ENCODE measurements at places on chromosomes 16 and 17.

- DNase-seq = no peak
These were observed 7.7 kb downstream of the CDH1 start for GRCh38 chr16:68744744-68745280.

- no peak for DNase-seq
These were observed 5.7 kb downstream of the SDK2 start for GRCh38 chr17:73638556-73638955.

GRCh38 chr16:22217890-22218730 is 12.0 kb downstream of the EEF2K start:
- peak; percentile 60 for DNase-seq

- DNase-seq = no peak
These were observed 42.5 kb downstream of the YPEL2 start for GRCh38 chr17:59373882-59374495.

- no peak for DNase-seq
These were observed 145.3 kb downstream of the IRF8 start for GRCh38 chr16:86044241-86044671.

DNA sequence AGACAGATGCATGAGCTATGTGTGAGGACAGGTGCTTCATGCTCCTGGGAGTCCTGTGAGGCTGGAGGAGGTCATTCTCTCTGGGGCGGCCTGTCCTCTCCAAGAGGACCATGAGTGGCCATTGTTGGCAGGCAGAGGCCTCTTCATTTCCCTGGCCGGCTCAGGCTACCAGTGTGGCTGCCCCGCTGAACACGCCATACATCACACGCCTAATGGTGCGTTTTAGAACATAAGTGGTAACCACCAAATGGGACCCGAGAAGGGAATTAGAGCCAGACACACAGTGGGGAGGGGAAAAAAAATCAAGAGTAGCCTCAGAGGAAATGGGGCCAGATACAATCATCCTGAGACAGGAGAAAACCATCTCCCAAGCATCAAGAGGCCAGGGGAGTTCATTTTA is 140.0 kb downstream of the SPACA3 start:
- no peak for DNase-seq

- no peak for DNase-seq
These were observed 2255.3 kb downstream of the TP53TG3F start for GRCh38 chr16:35714665-35715064.

DNA sequence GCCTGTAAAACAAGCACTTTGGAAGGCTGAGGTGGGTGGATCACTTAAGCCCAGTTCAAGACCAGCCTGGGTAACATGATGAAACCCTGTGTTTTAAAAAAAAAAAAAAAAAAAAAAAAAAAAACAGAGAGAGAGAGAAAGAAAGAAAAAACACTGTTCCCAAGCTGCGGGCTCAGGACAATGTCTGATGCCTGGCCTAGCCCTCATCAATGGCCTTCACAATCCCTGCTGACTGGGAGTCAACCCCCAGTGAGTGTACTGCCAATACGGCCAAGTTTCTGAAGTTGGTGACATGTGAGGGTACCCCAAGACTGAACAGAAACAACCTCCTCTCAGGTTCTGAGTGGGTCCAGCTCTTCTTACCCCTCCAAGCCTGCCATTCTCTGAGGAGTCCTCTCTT is 116.5 kb downstream of the ZNF778 start:
- DNase-seq = no peak

DNA sequence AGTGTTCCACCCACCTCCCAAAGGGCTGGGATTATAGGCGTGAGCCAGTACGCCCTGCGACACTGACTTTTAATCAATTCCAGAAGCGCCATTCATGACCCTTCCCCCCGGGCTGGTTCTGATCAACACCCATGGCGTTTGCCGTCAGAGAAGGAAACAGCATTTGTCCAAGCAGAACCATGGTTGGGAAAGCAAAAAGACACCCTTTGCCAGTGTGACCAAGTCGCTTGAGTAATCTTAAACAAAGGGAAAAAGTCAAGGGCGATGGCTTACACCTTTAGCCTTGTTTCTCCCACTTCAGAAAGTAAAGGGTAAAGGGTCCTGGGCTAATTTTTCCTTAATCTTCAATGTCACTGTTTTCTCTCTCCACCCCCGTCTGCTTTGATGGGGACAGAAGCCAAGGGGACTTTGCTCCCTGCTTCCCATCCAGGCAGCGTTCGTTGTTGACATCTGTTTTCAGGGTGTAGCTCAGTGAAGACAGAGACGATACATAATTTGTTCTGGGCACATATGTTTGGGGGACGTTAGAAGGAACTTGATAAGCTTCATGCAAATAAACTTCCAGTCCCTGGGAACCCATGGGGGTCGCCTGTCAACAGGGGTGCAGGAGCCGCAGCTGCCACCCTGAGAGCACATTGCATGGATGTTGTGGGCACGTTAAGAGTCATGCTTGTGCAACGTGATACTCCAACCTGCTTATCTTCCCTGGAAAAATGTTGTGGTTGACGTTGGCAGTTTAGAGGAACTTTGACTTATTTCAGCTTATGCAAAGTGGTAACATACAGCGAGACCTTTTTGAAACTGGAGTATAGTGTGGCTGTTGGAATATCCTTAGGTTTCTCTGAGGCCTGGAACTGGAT is 50.6 kb upstream of the TANGO6 start:
- DNase-seq = no peak

DNA sequence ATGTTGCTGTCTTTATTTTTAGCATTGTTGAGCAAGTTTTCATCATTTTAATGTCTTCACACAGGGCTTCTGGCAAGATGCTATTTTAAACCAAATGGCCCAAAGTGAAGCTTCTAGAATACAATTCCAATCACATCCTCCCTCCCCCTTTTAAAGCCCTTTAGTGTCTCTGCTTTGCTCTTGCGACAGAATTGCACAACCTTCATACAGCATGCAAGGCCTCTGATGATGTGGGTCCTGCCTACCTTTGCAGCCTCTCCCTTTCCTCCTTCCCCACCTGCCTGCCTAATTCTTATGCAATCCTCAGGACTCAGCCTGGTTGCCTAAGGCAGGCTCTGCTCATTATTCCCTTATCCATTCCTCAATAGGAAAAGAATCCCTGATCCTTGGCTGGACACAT is 381.7 kb downstream of the SLC39A11 start:
- no peak for DNase-seq

DNA sequence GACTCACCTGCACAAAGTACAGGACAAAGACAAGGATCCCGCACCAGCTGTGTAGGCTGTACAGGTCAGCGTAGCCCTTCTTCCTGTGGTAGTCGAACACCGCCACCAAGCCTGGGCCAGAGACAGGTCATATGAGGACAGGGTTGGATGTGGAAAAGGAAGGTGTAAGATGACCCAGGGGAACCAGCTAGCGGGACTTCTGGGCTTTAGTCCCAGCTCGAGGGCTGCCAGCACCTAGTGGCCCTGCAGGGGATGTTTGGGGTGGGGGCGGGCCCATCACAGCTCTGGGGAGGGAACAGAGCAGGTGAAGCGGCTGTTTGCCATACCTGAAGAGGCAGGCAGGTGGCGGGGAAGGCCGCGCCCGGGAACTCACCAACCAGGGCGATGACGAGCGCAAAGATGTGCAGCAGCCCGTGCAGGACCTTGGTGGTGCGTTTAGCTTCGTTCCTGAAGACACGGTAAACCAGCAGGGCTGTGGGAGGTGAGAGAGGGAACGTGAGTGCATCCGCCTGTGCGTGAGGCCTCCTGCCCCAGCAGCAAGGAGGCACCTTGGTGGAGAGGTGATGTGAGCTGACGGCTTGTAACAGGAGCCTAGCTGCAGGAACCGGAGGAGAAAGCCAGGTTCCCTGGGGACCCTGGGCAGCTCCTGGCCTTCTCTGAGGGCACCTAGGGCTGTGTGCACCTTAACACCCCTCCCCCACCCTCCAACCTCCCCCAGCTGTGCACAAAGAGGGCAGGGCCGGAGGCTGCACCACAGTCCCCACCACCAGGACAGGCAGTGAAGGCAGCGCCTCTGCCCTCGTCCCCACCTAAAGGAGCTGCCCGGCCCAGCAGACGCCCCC is 10.2 kb downstream of the CYB561 start:
- DNase-seq = no peak

DNA sequence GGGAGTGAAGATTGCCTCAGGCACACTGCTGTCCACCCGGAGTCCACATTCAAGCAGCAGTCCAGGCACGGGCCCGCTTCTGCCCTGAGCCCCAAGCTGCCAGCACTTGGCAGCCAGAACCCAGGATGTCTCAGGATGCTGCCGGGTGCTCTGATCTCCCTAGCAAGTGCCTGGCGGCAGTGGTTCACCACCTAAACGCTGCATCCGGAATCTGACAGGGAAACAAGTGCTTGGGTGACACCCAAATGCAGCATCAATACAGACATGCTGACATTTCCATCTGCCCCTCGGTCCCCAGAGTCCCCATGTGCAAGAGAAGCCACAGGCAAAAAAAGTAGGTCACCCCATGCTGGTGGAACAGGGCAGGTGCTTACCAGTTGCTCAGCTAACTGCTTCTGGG is 197.1 kb upstream of the RPL38 start:
- no peak for DNase-seq

- DNase-seq = no peak
These were observed 24.4 kb downstream of the UBE2O start for GRCh38 chr17:76428511-76428910.

- no peak for DNase-seq
These were observed 5.7 kb downstream of the TRIM47 start for GRCh38 chr17:75872434-75873351.

GRCh38 chr17:63542218-63542545 is 8.1 kb upstream of the DCAF7 start:
- no peak for DNase-seq

DNA sequence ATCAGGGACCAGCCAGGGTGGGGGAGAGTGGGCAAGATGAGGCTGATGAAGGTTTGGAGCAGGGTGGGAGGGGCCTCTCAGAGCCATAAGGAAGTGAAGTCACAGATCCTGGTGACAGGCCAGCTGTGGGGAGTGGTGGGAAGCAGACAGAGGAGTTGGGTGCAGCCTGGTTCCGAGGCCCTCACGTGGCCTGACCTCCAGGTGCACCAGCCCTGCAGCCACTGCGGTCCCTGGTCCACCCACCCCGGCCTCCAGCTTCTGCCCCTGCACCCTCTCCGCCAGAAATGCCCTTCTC is 3.9 kb upstream of the ZFPM1 start:
- no peak for DNase-seq

- no peak for DNase-seq
These were observed 259.9 kb downstream of the SOX9 start for GRCh38 chr17:72380737-72381136.

DNA sequence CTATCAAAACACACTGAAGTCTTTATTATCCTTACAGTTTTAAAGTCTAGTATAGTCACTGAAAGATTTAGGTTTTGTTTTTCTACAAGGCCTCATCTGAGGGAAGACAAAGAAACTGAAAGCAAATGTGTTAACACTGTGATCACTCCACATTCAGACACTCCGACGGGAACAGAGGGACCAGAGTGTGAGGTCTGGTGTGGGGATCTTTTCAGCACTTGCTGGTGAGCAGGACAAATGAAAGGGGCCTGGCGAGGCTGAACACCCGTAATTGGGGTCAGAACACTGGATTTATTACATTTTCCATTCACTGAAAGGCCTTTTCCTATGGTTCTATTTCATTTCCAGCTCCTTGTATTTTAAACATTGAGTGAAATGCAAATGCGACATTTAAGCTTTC is 910.5 kb downstream of the CDH11 start:
- DNase-seq = no peak

- DNase-seq = no peak
These were observed 41.3 kb downstream of the BAIAP2 start for GRCh38 chr17:81076141-81076679.

DNA sequence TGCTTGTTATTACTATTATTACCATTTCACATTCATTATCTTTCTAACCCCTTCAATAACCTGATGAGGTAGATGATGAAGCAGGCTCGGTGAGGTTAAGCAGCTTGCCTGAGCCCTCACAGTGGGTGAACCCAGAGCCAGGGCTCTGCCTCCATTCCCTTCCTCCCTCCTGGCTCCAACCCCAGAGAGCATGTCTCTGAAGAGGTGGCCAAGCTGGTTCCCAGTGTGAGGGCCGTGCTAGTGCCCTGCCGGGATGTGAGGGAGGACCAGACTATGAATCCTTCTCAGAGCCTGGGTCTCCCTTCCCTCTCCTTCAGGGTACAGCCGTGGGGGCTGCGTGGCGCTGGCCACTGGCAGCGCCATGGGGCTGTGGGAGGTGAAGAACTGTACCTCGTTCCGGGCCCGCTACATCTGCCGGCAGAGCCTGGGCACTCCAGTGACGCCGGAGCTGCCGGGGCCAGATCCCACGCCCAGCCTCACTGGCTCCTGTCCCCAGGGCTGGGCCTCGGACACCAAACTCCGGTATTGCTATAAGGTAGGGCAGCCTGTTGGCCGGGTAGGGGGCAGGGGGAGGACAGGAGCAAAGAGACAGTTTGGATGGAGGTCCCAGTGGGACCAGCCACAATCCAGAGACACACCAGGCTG is 49.6 kb downstream of the MRC2 start:
- DNase-seq = no peak

- DNase-seq = no peak
These were observed 69.9 kb upstream of the GRIN2A start for GRCh38 chr16:10252155-10252554.

- DNase-seq = no peak
These were observed 104.3 kb downstream of the STXBP4 start for GRCh38 chr17:55072898-55073297.

GRCh38 chr17:82369211-82369610 is 2.4 kb upstream of the UTS2R start:
- DNase-seq = no peak

GRCh38 chr17:48228720-48229119 is 121.2 kb downstream of the SNX11 start:
- DNase-seq = no peak

Measured in stimulated activated naive B cell treated with anti-CD40 and anti-IgM and Interleukin-4, amounts not matched to agents 10 μg/mL and 1 μg/mL and 100 μg/mL, for 72 hours (primary cell).